ENCODE measurements at places on chromosomes 1 and 21.
A peak's percentile ranks its signal among the peaks of the same experiment; 100 is the strongest.

DNA sequence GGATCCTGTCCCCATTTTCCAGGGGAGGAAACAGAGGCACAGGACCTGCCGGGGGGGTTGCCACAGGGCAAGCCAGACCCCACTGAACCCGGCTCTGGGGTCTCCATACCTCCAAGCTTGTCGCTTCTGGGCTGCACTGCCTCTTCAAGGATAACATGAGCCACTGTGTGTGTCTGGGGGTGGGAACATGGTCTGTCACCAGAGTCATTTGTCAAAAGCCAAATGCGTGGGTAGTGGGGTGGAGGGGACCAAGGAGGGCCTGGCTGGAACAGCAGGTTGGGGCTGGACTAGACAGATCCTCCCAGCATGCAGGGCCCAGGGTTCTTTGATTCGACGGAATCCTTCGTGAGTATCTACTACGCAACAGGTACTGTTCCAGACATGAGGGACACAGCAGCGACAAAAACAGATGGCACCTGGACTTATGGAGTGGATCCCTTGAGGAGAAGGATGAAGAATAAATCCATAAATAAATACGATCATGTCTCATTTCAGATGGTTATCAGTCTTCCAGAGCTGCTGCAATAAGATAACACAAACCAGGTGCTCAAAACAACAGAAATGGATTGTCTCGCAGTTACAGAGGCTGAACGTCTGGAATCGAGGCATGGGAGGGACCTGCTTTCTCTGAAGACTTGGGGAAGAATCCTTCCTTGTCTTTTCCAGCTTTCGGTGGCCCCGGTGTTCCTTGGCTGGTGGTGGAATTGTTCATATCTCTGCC, 28.7 kb downstream of the C1QB start:
- no peak for DNase-seq

- DNase-seq = peak; percentile 40
Observed at GRCh38 chr1:62437273-62437940, 558 bp downstream of the USP1 start.

DNA sequence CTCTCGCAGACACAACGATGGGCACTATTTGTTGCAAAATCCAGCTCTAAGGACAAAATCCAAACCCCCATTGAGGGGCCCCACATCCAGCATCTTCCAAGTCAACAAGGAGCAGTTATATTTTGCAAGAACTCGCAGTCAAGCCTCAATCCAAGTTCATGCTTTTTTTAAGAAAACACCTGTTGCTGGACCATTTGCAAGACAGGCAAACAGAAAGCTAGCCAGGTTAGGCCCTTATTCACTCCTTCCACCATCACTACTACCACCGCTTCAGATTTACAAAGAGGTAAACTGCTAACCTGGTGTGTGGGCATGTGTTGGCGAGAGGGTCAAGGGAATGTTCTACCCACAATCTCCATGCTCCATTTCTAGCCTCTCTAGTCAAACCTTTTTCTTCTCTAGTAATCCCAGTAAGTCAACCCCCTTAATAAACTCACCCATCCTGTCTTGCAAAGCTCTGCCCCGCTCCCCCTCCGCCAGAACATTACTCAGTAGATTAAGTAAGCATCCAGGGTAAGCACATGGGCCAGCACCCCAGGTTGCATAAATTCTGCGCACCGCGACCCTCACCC, 703 bp downstream of the ERI3 start:
- no peak for DNase-seq

GRCh38 chr1:158371188-158371953, 17.7 kb downstream of the CD1E start:
- no peak for DNase-seq

DNA sequence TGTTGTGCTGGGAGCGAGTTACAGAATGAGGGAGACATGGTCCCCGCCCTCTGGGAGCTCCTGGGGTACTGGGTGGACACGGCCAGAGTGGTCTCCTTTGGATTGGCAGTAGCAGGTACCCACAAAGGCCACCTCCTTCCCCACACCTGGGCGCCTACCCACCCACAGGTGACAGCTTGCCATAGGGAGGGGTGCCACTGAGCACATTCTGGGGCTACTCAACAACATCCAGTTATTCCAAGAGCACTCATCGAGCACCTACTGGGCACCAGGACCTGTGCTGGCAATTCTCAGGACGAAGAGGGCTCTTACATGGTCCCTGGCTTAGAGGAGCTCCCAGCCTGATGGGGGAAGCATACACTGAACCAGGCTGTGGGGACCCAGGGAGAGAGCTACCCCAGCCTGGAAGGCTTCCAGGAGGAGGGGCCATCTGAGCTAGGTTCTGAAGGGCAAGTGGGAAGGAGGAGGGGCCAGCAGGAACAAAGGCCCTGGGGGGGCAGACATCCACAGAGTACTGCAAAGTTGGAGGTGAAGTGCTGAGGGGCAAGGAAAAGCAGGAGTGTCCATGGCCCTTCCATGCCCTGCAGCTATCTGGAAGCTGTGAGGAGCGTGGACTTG, 22.0 kb downstream of the MRPL37 start:
- DNase-seq = no peak

- DNase-seq = no peak
Observed at GRCh38 chr1:183239793-183240525, 53.9 kb downstream of the LAMC2 start.

- no peak for DNase-seq
Observed at GRCh38 chr1:96519851-96520578, 201.6 kb upstream of the PTBP2 start.

GRCh38 chr1:46595127-46595526, 8.9 kb downstream of the MKNK1 start:
- DNase-seq = no peak

GRCh38 chr1:163074004-163074403, 4.8 kb downstream of the RGS4 start:
- no peak for DNase-seq

DNA sequence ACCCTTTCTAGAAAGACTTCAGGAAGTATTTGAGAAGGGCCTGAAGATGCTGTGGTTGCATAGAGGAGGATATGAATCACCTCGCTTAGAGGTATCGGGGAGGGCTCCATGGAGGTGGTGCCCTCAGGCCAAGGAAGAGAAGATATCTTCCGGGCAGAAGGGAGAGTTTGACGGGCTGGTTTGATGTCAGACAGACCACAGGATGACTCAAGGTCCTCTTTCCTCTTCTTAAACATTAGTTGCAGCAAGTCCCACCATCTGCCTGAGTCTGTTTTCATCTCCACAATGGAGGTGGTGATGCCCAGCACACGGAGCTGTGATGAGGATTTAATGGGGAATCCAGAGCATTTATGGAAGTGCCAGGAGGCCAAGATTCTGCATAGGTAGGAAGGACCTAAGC, 25.1 kb upstream of the RUNX3 start:
- peak; percentile 96 for DNase-seq

GRCh38 chr1:212498283-212499040, 65.7 kb downstream of the NENF start:
- no peak for DNase-seq

- DNase-seq = no peak
Observed at GRCh38 chr21:38917043-38917774, 111.5 kb downstream of the ETS2 start.

DNA sequence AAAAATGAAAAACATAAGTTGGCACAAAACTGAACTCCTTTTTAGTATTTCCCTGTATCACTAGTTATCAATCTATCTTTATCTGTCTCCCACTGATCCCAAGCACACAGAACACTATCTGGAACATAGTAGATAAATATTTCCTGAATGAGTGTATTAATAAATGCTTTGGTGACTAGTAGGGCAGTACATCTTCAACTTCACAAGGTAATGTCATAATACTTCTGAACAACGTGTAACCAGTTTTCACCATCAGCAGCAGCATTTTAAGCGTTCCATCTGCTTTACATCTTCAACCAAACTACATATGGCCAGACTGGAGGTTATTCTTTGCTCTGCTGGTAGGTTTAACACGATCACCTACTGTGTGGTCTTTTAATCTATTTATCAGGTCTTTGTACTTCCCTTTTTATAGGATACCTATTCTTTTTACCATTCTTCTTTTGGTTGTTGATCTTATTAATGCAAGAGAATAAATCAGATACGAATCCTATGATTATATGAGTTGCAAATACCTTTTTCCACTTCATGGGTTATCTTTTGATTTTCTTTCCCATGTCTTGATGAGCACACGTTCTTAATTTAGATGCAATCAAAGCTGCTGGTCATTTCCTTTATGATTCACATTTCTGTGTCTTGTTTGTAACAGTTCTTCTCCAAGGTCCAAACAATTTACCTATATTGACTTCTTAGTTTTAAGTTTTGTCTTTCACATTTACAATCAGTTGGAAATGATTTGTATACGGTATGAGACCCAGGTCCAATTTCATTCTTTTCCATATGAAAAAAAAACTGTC, 16.3 kb downstream of the GPBP1L1 start:
- no peak for DNase-seq

- DNase-seq = no peak
Observed at GRCh38 chr1:226656201-226656600, 82.9 kb downstream of the ITPKB start.

GRCh38 chr1:43774359-43774758, 67.0 kb downstream of the ST3GAL3 start:
- no peak for DNase-seq

GRCh38 chr1:226577401-226578180, 29.0 kb downstream of the STUM start:
- DNase-seq = no peak

Data from T-helper 1 cell (primary cell).